ENCODE measurements at places on chromosomes 6 and 20.

GRCh38 chr6:129672881-129673631 lies 36.9 kb downstream of the ARHGAP18 start:
- no peak for DNase-seq

DNA sequence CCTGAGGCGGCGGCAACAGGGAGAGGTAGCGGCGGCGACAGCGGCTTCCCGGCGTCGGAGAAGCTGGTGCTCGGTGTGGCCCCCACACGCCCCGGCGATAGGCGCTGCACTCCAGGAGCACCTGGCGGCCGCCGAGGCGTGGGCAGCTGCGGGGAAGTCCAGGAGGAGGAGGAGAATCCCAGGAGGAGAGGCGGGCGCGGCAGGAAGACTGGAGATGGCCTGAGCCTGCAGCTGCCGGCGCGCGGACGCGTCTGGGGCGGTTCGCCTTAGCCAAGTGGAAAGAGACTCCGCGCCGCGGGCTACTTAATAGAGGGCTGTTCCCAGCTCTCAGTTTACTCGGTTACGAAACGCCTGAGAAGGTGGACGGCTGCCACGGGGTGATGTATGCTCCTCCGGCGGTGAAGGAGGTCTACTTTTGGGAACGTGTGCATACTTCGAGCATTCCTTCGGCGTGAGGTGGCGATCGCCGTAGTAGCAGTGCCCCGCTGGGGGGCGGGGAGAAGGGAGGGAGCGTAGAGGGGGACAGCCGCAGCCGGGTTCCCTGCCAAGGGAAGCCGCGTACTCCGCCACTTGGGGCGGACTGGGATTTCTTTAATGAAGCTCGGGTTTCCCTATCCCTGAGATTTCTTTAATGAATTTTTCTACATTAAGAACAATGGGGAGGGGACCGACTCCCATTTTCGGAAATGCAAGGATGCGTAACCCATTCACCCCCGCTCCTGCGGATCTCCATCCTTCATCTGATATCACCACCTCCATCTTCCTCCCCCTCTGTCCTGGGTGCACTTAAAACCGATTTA lies at the start of gene COL12A1:
TSS of gene COL12A1 (minus strand) at position 278 of the 800 bp plus-strand sequence. CDS start 3,261 bp downstream, outside the sequence.
- no peak for DNase-seq

DNA sequence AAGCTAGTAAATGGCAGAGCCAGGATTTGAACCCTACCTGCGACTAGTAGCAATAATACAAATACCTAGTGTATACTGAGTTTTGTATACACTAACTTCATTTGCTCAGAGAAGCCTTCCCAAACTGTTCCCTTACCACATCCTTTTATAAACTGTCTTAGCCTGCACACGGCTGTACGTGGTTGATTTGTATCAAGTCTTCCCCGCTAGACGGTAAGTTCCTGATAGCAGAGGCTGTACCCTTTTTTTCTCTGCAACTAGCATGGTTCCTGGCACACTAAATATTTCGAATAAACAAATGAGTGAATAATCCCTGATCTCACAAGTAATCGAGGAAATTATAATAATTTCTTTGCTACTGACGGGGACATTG lies 636 bp downstream of the RTF2 start:
- DNase-seq: no peak

DNA sequence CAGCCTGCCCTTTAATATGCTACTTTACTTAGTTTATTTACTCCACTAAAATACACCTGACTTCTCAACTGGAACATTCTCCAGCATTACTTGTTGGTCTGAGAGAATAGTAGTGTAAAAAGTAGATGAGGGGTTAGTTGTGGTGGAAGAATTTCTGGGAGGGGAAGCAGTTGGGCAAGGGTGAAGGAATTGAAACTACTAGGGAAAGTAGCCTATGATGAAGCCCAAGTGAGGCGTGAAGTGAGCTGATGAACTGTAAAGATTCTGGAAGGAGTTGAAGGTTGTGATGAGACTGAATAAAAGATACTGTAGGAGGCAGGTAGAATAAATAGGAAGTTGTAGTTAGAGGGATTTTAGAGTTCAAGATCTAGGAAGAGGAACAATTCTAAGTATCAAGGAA lies 72.5 kb downstream of the ITCH start:
- DNase-seq: no peak

DNA sequence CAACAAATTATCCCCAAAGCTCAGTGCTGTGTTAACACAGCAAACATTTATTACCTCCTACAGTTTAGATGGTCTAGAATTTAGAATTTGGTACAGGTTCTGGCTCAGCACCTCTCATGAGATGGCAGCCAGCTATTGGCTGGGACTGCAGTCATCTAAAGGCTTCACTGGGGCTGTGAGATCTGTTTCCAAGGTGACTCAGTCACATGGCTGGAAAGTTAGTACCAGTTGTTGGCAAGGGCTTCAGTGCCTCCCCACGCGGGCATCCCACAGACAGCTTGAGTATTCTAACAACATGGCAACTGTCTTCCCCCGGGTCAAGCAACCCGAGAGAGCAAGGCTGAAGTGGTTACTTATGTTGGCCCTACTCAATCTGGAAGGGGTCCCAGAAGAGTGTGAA lies 44.8 kb upstream of the F13A1 start:
- DNase-seq: no peak

GRCh38 chr6:87944541-87944954 lies 103.1 kb upstream of the SPACA1 start:
- no peak for DNase-seq

DNA sequence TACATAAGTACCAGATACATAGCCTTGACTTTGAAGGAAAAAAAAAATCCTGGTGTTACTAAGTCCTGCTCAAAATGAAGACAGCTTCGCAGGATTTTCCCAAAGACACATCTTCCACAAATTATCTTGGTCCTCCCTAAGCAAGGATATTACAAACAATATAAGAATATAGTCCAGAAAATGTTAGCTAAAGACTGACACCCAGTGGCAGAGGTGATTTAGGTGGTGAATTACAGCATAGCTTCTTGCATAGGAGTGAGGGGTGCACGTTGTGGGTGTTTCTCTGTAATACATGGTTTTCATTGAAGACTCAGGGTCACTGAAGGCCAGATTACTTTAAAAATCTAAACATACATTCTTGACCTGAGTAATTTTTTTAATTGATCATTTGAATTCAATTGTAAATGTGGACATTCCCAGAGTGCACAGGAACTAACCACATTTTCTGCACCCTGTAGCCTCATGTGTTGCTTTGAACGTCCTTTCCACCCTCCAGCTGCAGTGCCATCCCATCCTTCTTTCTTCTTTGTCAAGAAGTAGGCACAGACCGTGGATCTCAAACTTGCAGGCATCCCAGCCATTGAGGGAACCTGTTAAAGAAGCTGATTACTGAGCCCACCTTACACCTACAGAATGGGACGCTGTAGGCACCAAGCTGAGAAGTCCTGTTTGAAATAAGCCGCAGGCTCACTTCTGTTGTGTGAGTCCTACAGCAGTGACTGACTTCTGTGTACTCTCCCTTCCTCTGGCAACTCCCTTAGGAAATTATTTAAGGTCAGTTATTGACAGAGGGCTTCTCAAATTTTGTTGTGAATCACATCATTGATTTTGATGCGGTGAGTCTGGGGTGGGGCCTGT lies 102.6 kb downstream of the PERP start:
- DNase-seq: no peak

DNA sequence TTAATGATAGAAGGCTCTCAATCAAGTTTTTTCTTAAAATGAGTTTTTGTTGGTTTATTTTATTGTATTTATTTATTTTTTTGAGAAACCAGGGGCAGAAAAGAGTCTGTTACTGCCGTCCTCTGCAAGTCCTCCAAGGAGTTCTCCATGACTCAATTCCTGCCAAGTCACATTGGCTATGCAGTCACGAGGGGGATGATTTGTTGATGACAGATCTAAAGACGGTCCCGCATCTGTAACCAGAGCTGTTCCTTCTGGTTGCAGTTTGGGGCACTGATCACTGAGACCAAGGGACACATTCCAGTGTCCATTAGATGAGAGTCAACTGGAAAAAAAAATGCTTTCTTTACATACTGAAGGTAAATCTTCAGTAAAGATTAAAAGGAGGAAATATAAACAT lies 13.9 kb upstream of the TSHZ2 start:
- DNase-seq: no peak

- no peak for DNase-seq
These were observed 233.3 kb downstream of the MYLK4 start for GRCh38 chr6:2517401-2517800.

DNA sequence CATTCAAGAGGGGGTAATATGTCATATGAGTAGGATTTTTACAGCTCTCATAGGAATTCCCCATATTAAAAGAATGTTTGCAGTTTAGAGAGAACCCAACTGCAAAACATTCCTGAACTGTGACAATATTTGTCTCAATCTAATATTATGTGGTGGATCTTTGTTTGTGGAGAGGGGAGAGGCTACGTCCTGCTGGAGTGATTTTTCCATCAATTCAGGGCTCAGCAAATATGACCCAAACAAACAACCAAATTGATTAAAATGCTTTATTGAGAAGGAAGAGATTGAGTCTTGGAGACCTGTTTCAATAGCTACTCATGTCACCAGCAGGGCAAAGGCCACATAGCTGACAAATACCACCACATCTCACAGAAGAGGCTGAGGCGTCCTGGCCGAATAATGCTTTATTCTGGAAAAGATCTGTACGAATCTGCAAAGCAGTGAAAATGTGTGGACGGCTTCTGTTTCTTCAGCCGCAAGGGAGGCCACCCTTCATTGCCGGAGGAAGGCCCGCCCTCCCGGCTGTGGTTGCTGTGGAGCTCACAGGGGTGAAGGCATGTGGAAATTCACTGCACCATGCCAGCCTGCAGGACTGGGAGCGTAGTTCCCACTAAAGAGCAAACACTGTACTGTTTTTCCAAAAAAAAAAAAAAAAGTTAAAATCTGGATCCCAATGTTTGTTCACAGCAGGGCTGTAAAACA lies 89.7 kb upstream of the QKI start:
- DNase-seq: peak; percentile 39

GRCh38 chr6:118100717-118101116 lies 193.7 kb downstream of the SLC35F1 start:
- DNase-seq: no peak

- DNase-seq: no peak
These were observed 10.5 kb upstream of the FANCE start for GRCh38 chr6:35441642-35442041.

DNA sequence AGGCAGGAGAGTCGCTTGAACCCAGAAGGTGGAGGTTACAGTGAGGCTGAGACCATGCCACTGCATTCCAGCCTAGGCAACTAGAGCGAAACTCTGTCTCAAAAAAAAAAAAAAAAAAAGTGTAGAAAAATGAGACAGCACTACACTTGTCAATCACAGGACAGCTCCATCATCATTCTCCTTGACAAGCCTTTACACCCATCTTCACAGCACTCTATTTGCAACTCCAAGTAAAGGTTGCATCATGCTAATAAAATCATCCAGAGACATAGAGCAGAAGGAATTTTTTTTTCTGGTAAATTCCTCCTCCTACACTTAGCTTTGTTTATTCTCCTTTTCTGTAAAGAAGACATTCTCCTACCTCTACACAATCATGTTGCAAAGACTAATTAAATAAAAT lies 791.0 kb upstream of the HS3ST5 start:
- no peak for DNase-seq

- no peak for DNase-seq
These were observed 3.1 kb upstream of the MAVS start for GRCh38 chr20:3843490-3843889.

DNA sequence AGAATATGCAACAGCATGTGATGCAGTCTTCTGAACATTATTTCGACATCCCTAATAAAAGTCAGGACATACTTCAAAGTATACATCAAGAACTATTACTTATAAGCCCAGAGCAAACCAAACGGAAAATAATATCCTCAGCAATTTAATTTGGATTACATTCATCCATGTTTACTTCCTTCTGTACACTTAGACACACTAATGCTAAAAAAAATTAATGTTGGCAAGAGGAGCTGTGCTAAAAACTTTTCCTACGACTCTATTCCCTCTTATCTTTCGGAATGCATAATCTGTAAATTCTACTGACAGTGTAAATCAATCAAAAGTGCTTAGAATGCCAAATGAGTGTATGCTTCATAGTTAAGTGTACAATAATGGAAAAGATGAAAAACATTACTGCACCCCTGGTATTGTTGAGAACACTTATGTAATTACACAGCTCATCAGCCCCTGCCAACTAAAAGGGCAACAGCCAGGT lies 301.2 kb upstream of the HSF2 start:
- DNase-seq: no peak

DNA sequence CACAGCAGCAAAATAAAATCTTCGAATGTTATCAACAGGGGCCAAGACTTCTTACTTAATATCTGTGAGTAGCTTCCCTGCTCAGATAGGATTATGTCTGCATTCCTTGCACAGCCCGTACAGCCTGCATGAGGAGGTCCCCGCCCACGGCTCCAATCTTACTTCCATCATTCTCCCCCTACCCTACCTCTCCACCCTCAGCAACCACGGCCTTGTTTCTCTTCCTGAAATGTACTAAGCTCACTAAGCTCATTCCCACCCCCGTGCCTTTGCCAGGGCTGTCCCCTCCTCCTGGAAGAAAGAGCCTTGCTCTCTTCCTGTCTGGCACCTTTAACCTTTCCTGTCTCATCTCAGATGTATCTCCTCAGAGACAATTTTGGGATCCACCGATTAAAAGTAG lies 120.4 kb downstream of the BCAS1 start:
- no peak for DNase-seq

- DNase-seq: no peak
These were observed 15.8 kb downstream of the MPC1 start for GRCh38 chr6:166366921-166367320.

DNA sequence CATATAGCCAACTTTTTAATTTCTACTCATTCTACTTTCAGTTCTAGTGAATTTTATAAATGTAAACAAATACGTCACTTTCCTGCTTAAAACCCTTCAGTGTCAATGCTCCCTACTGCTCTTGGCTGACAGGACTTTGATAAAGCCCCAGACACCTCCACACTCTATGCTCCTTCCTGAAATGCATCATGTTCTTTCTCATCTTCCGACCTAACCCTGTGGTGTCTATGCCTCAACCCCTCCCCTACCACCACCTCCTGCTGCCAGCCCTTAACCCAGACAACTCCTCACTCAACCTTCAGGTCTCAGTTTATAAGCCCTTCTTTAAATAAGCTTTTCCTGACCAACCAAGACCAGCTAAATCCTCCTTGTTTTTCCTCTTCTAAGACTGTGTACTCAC lies 19.1 kb downstream of the TLDC2 start:
- no peak for DNase-seq

DNA sequence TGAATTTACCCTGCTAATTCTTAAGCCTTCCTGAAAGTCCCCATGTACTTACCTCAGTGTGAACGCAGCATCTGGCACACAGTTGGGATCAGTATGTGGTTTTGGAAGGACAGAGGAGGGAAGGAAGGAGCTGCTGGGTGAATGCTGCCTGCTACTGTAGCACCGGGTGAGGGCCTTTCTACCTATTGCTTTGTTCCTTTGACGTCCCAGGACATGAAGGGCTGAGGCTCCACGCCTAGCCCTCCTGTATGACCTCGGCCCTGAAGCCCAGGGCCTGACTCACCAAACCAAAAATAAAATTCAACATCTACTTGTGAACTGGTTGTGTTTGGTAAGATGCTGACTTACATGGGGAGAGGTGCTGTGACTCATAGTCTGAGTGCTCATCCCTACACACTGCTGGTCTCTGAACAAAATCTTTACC lies 51.1 kb downstream of the ARID1B start:
- no peak for DNase-seq
